Hair follicle dermal papilla cell (primary cell): ENCODE measurements at places on chromosomes 2 and 18. TPM values are rescaled to one million over a fixed set of nuclear protein-coding genes. Genes with fewer than 3 reads are reported as not detected.

The ERBB4 gene
- under 0.01 and 0.24 TPM in 2 replicates for total RNA-seq

The ANKRD62 gene
- not detected in 2 replicates for total RNA-seq

The STEAP3 gene
- total RNA-seq = 45.4 and 60.0 TPM in 2 replicates

The GPR155 gene
- 3.6 and 4.9 TPM in 2 replicates for total RNA-seq

The WNT10A gene
- total RNA-seq = under 0.01 TPM in 1 of 2 replicates, not detected in the other

The ANKRD30BL gene
- total RNA-seq = not detected in 2 replicates

The TRIM54 gene
- not detected in 2 replicates for total RNA-seq
